Activated CD4-positive, CD25-positive, alpha-beta regulatory T cell (primary cell): ENCODE measurements at places on chromosomes 5 and 9.
A peak's percentile ranks its signal among the peaks of the same experiment; 100 is the strongest.

- DNase-seq: no peak
These were observed 377 bp upstream of the PCDHAC2 start for GRCh38 chr5:140965905-140966292.

GRCh38 chr5:168165221-168165914 lies 126.1 kb upstream of the WWC1 start:
- no peak for DNase-seq

- no peak for DNase-seq
These were observed 11.8 kb downstream of the ELL2 start for GRCh38 chr5:95949810-95950209.

DNA sequence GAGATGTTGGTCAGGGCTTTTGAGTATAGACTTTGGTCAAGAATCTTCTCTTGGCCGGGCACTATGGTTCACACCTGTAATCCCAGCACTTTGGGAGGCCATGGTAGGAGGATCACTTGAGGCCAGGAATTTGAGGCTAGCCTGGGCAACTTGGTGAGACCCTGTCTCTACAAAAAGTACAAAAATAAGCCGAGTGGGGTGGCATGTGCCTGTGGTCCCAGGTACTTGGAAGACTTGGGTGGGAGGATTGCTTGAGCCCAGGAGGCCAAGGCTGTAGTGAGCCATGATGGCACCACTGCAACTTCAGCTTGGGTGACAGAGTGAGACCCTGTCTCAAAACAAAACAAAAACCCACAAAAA lies 57.5 kb downstream of the ACER2 start:
- DNase-seq: no peak

GRCh38 chr5:33608344-33609041 lies 167.7 kb downstream of the TARS1 start:
- no peak for DNase-seq

DNA sequence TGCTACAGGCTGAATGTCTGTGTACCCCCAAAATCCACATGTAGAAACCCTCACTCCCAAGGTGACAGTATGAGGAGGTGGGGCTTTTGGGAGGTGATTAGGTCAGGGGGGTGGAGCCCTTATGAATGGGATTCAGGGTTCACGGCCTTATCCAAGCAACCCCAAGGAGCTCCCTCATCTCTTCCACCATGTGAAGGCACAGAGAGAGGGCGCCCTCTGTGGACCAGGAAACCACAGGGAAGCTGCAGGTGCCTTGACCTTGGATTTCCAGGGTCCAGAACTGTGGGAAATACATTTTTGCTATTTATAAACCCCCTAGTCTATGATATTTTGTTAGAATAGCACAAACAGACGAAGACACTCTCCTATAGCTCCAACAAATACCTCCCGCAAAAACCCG lies 53.6 kb upstream of the IRX2 start:
- DNase-seq: no peak

DNA sequence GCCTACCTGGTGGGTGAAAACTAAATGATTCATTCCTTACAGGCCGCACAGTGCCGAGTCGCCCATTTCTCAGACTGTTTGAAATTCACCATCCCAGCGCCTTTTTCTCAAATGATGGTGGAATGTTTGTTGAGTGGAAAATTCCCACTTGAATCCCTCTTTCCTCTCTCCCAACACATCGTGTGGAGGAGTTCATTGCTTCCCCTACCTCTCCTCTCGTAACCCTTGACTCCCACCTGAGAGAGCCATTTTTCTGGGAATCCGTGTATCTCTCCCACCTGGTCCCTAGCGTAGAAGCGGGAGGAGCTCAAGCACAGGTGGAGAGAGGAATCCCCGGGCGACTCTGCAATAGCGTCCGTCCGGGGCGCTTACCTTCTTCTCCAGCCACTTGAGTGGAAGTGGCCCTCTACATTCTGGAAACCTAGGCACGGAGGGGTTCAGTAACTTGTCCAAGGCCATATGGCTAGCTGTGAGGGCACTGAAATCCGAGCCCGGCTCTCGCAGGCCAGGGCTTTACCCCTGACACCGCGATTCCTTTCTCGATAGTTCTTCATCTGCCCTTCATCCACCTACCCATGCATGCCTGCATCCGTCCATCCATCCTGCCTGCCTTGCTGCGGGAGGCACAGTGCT lies 683 bp downstream of the OSMR start:
- no peak for DNase-seq

DNA sequence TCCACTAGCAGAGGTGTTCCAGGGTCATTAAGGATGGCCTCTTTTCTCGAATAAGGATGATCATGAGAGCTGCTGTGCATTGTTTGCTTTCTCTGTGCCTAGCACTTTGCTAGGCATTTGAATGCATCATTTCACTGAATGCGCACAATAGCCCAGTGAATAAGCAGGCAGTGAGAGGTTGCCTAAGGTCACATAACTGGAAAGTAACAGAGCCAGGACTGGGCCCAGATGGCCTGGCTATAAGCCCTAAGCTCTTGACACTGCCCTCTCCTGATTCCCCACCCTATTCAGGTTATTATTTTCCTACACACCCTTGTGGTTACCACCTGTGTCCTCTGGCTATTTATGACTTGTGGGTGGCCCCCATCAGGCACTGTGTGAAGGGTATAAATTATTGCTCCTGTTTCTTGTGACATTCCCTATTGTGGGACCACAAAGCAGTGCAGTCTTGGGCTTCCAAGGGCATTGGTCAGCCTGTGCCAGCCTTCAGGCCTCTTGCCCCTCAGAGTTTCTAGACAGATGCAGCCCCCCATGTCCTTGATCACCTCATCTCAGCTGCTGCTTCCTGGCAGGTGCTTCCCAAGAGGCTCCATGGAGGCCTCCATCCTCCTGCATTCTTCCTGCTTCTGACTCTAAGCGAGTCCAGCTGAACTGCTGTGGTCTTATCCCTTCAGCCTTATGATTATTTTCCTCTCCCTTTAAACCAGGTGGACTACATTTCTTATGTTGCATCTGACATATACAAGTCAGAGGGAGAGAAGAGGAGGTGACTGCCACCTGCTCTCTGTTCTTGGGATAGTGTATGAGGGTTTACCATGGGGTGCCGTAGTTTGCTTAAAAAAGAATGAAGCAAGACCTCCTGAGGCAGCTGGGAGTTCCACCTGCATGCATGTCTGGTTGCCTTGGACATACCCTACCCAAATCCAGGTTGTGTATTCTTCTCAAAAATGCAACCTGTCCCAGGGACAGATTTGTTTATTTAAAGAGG lies 47.6 kb downstream of the ANGPTL2 start:
- DNase-seq: no peak

DNA sequence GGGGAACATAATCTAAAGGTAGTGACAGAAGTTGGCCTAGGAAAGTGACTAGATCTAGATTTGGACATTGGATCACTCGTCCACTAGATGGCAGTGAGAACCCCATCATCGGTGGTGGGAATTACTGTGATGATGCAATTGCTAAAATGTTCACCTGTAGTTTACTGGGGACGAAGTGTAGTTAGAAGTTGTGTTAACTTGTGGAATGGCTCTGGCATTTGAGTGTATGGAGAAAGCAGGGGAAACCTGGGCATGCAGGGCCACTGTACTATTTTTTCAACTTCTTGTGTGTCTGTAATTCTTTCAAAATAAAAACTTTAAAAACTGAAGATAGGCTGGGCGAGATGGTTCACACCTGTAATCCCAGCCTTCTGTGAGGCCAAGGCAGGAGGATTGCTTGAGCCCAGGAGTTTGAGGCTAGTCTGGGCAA lies 75.5 kb downstream of the PHAX start:
- DNase-seq: peak; percentile 34

DNA sequence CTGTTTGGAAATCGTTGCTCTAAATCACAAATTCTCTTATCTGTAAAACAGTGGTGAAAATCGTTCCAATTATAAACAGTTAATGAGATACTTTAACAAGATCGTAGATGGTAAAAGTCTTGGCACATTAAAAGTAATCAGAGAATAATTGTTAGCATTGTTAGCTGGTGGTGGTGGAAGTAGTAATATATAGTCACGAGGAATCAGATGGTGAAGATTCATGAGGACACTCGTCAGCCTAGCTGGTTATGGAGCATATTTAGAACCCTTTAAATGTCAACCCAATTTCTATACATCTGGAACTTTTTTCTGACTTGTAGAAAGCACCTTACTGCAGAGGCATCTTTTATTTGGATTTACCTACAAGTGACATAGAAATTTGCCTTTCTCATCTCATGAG lies 190.8 kb downstream of the TLE1 start:
- no peak for DNase-seq

DNA sequence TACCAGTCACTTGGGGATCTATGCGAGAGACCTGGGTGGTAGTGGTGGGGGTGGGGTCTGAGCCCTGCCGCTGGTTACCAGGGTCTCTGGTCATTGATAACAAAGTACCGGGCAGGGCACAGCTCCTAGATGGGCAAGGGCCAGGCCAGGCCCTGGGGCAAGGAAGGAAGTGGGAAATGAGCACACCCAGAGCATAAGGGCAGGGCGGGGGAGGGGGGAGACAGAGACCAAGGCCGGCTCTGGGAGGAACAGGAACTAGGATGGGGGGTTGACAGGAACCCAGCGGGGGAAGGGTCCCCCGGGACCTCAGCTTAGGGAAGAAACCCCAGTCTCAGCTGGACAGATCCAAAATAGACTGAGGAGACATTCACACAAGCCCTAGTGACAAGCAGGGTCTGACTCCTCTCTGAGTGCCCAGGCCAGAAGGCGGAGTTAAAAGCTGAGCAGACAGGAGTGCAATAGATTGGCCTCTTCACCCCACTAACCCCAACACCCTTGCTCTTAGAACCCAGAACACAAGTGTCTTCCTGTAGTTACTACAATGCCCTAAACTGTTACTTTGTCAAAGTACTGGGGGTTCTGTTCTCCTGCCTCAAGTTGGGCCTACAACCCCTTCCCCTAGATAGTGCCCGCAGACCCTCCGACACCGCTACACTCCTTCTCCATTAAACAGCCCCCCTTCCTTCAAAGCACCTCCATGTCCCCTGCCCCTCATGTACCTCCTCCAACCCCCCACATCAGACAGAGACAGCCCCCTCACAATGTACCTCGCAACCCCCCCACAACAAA lies 628 bp downstream of the ATOSB start:
- no peak for DNase-seq

DNA sequence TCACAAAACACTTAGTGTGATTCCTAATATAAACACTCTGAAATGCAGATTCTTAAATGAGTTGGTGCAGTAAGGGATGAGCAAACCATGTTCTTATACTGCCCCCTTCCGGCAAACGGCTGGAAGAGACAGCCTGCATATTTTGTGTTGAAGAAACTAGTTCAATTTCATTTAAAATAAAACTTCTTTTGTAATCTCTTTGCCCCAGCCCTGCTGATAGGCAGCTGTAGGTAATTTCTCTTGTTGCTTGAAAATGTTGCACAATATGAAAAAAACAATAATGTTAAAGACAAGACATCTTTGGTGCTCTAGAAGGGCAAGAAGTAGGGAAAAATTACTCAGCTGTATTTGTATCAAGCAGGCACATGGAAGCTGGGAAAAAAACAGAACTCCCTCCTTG lies 89.7 kb upstream of the CCNG1 start:
- no peak for DNase-seq

DNA sequence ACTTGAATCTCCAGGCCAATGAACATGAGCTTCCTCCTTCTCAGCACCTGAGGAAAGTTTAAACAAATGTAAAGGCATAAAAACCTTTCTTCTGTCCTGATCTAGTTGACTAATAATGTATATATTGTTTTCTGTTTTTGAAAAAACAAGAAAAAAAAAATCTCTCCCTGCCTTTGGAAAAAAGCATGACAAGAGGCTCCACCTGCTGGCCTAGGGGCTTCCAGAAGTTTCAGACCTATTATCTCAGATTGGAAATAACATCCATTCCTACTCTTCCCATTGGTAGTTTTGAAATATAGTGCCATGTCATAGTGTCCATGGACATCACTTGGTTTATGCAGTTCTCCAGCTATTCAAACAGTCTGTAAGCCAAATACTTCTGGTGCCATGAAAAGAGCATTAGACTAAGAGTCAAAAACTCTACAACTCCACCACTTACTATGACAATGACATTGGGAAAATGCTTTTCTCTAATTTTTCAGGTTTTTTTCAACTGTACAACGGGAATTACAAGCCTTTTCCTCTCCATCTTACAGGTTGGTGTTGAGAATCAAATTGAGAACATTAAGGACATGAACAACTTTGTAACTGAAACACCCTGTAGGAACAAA lies 409.6 kb upstream of the MPDZ start:
- no peak for DNase-seq

DNA sequence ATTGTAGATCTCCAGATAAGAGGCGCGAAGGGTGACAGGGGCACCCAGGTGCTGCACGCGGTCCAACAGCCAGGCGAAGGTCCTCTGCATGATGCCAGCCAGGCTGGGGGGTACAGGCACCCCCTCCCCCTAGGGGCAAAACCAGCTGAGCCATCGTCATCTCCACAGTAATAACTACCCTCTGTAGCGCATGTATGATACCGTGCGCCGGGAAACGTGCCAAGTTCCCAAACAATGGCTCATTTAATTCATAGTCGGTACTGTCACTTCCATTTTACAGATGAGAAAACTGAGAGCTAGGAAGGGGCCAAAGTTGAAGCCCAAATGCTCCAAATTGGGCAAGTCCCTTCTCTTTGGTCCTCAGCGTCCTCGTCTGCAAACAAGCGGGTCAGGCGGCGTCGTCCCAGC lies 1.5 kb downstream of the KIF12 start:
- DNase-seq: no peak

- no peak for DNase-seq
These were observed 56.0 kb upstream of the TPD52L3 start for GRCh38 chr9:6272229-6272598.

DNA sequence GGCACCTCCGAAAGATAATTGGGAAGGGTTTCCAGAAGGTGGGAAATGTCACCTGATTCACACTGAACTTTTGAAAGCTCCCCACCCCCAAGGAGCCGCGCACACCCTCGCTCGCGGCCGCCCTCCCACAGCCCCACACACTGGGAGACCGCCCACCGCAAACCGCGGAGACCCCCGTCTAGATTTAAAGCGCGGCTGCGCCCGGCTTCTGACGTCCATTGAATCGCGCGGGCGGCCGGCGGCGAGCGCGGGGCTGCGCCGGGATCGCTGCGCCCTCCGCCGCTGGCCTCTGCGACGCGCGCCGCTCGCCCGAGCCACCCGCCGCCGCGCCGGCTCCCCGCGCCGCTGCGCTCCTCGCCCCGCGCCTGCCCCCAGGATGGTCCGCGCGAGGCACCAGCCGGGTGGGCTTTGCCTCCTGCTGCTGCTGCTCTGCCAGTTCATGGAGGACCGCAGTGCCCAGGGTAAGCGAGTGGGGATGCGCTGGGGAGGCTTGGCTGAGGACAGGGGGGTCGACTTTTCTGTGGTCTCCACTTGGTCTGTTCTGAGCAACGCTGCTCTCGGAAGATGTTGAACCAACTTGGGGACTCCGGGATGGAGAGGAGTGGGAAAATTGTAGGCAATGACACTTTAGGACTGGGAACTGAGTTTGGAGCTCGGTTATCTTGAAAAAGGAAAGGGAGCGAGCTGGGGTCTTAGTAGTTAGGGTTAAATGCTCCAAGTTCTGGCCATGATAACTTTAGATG lies at the start of gene FST:
Gene FST, plus strand, starts transcription at position 214 of the 743 bp plus-strand sequence. Its CDS starts 163 bp downstream, at position 377.
- DNase-seq: no peak

GRCh38 chr5:158026304-158027031 lies 167.5 kb upstream of the CLINT1 start:
- DNase-seq: no peak

DNA sequence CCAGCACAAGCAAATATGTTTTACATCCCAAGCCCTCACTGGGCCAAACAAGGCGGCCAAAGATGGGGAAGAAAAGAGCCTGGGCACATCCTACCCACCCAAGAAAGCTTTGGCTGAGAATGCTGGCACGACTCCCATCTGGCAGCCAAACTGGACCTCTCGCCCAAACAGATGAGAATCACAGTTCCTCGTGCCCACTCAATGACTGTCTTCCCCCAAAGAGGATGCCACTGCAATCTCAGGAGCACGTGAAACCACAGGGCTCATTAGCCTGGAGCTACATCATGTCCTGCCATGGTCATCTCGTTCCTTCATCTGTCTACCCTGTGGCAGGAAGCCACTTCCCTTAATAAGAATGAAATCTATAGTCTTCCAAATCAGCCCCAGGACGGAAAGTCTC lies 536.8 kb downstream of the BNC2 start:
- DNase-seq: no peak
